NCI-H524 (cell line): ENCODE measurements at places on chromosomes 2 and 18.

GRCh38 chr2:88810017-88810416 lies 118.5 kb downstream of the RPIA start:
- DNase-seq, result no peak

DNA sequence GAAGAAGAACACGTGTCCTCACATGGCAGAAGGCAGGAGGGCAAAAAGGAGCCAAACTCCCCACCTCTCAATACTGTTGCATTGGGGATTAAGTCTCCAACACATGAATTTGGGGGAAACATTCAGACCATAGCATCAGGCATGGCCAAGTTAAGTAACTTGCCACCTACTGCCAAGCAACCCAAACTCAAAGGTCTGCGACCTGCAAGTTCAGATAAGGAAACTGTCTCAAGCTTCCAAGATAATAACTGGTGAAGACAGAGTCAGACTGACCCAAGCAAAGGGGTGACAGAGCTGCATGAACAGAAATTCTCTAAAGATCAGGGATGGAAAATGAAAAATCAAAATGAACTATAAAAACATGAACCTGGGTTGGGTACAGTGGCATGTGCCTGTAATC lies 188.7 kb upstream of the SIX3 start:
- no peak for DNase-seq

DNA sequence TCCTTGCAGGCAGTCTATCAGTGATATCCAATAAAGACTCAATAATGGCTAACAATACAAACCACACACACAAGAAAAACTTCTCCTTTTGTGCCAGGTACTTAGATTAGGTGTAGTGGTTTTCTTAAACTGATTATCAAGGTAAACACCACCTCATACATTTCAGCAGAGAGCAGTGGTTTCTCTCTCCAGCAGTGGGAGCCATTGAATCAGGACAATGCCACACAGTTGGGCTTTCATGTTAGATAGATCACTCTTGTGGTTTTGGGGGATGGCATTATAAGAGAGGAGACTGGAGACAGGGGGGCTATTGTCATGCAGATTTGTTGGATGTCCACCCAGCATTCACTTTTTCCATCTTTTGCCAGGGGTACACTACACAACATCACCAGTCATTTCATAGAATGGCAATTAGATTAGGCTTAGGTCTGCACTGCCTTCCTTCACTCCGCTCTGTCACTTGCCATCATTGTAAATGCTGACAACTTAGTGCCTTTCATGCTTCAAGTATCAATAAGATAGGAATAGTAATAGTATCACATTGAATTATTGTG lies 13.6 kb upstream of the IRS1 start:
- peak; percentile 45 for DNase-seq

GRCh38 chr2:47499093-47499492 lies 96.1 kb downstream of the MSH2 start:
- no peak for DNase-seq

DNA sequence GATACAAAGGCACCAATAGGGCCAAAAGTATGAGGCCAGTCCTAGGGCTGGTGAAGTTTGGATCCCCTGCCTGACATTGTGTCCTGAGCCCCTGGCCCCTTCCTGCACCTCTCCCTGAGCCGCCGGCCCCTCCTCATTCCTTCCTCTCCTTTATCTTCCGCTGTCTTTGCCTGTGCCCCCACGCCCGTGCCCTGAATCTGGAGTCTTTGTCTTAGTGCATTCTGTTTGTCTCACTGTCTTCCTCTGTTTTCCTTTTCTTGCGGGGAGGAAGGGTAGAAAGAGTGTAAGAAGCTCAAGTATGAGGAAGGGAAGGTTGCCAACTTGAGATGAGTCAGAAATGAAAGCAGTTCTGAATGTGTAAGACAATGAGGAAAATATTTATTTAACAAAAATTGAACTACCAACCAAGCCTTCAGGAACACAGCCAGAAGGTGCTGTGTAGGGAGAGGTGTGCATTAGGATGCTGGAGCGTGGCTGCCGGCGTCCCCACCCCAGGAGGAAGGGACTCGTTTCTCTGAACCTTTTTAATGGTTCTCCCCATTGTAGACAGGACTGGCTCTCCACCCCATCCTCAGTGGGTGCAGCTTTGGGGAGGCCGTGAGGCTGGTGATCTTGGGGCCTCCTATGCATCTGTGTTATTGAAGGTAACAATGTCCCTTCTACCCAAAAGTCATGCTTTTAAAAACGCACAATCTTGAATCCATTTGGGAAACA lies 133.1 kb downstream of the NEDD4L start:
- no peak for DNase-seq

DNA sequence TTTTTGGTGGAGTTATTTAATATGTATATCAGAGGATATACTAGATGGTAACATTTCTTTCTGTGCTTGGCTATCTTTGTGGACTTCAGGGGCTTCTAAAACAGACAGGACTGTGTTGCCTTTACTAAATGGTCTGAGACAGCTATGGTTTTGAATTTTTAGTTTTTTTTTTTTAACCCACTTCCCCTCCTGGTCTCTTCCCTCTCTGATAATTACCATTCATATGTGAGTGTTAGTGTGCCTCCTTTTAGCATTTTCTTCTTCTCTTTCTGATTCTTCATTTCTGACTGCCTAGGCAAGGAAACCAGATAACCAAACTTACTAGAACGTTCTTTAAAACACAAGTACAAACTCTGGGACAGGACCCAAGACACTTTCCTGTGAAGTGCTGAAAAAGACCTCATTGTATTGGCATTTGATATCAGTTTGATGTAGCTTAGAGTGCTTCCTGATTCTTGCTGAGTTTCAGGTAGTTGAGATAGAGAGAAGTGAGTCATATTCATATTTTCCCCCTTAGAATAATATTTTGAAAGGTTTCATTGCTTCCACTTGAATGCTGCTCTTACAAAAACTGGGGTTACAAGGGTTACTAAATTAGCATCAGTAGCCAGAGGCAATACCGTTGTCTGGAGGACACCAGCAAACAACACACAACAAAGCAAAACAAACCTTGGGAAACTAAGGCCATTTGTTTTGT lies 52.7 kb downstream of the SMAD4 start:
- DNase-seq, result no peak

- DNase-seq, result no peak
Observed at GRCh38 chr2:182695776-182696175, 20.3 kb upstream of the DNAJC10 start.

DNA sequence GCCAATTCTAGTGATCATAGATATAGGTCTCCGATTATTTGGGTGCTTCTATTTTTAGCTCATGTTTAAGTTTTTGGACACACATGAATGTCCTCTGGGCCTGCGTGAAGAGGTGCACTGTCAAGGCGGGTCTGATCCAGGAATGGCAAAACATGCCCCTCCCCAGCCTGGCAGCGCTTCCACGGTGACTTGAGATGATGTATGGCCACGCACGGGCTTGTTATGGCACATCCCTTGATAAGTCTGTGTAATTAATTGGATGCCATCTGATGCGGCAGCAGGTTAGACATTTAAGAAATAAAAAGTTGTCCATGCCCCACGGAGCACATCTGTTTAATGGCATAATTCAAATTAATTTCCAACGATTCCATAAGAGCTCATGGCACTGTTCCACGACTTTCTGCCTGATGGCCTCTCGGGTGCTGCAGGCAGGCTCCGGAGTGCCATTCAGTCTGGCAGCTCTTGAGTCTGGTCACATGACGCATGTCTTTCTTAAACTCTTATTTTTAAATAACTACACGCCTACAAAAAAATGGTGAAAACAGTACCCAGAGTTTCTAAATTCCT lies 151.4 kb downstream of the ACKR3 start:
- peak; percentile 94 for DNase-seq

DNA sequence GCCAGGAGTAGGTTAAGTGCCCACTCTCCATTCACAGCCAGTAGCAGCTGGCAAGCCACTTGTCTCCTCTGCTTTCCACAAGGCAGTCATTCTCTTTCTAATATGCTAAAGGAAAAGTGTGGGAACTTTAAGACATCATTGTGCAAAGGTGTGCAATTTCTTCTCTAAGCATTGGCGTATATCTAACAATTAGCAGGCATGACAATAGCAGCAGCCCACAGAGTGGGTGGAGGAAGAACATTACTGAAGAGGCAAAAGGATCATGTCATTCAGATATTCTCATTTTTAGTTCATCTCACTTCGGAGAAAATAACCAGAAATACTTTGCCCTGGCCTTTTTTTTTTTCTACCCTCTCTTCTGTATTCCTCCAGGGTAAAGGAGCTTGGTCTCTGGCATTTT lies 177.6 kb downstream of the DNAH7 start:
- no peak for DNase-seq

GRCh38 chr18:9753846-9754245 lies 45.7 kb downstream of the RAB31 start:
- no peak for DNase-seq

DNA sequence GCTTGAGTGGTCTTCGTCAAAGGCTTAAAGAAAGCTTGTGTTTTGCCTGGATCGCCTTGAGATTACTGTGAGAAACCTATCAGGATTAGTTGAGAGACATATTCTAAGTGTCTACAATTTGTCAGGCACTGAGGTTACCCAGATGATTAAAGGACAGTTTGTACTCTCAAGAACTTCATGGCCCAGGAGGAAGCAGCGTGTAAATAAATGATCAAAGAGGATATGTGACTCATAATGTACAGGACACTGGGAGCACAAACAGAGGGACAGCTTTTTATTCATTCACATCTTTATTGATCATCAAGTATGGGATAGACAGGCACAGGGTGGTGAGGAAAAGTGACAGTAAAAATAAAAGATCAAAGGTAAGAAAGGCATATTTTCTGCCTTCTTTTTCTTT lies 152.6 kb upstream of the FSHR start:
- no peak for DNase-seq

DNA sequence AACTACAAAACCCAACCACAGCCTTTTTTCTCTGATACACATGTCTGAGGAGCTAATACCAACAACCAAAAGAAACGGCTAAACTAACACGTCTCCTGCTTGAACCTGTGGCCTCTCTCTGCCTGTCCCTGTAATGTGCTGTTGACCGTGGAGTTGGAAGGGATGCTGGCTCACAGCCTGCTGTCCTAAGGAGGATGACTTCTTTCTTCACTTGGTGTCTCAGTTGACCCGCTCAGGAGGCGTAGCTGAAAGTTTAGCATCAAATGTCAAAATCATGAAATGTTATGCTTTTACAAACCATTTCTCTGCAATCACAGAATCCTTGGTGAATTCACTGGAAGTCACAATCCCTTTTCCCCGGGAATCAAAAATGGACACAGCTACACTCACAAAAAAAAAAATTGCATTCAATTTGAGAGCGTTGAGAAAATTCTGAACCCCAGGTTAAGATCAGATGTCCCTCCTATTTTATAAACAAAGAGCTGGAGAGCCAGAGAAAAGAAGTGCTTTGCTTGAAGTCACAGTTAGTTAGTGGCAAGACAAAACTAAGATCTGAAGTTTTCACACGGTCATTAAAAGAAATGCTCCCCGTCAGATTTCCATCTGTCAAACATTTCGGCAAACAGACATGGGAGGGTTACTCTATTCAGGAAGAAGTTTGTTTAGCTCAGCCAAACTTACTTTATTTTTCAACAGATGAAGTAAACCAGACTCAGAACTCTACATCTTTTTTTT lies 74.3 kb downstream of the IRS1 start:
- DNase-seq, result no peak

GRCh38 chr2:30625701-30626100 lies 178.7 kb downstream of the LCLAT1 start:
- no peak for DNase-seq

- DNase-seq, result peak; percentile 23
Observed at GRCh38 chr18:61893309-61893970, 633 bp upstream of the RNF152 start.

GRCh38 chr2:207472343-207473048 lies 57.3 kb upstream of the CREB1 start:
- DNase-seq, result no peak

GRCh38 chr2:203697190-203697589 lies 9.2 kb upstream of the CD28 start:
- DNase-seq, result no peak

GRCh38 chr2:46570396-46570795 lies 91.0 kb downstream of the TMEM247 start:
- no peak for DNase-seq

GRCh38 chr18:6270771-6271216 lies 143.9 kb downstream of the L3MBTL4 start:
- DNase-seq, result no peak

DNA sequence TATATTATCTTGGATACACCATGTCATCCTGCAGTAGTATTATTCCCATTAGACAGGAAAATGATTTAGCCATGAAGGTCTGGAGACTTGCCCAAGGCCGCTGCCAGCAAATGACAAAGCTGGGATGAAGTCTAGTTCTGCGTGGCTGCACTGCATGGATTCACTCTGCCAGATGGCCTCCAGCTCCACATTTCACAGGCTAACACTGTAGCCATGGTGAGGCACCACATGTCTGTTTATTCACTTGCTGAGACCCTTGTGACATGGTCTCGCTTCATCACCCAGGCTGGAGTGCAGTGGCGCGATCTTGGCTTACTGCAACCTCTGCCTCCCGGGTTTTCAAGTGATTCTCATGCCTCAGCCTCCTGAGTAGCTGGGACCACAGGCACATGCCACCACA lies 31.5 kb upstream of the SCG2 start:
- DNase-seq, result peak; percentile 66

DNA sequence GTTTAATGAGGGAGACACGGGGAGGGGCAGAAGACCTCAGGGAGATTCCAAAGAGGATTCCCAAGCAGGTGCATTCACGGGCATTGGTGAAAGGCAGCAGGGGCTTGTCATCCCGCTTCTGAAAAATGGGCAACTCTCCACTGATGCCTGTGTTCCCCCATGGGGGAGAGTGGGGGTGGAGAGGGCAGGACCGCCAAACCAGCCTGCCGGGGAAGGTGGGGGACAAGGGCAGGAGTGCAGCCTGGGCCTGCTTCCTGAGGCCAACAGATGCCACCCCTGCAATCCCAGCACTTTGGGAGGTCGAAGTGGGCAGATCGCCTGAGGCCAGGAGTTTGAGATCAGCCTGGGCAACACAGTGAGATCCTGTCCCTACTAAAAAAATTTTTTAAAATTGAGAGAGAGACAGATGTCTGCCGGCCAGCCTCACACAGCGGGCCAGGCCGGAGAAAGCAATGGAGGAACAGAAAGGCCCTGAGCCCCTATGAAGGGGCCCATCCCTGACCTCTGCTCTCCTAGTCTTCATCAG lies 44.8 kb upstream of the UBE2F start:
- no peak for DNase-seq

DNA sequence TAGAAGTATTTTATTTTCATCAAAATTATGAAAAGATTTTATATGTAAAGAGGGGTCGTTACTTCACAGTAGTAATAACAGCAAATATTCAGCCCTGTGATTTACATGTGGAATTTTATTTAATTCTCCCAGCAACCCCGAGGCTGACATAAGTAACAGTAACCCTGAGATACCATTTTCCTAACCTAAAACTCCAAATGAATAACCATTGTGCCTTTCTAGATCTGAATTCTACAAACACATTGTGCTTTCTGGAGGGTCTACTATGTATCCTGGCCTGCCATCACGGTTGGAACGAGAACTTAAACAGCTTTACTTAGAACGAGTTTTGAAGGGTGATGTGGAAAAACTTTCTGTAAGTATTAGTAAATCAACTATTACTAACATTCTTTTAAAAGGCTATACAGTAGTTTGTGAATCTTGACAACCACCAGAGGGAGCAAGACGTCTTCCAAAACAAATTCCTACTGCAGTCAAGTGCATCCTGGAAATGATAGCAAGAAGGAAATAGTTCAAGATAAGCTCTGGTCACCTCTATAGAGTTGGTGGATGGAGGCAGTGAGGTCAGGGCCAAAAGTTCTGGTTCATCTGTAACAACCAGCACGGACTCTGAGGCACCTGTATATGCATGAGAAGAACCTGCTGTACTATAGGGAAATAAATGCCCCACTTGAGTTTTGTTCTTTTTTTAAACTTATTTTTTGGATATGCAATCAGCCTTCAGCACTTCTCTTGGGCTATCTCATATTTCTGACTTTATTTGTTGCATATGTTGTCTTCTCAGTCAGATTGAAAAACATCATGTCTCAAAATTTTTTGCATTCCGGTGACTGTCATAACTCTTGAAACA lies 37.4 kb downstream of the ACTR2 start:
- DNase-seq, result peak; percentile 71
